ENCODE measurements at places on chromosomes 16 and 17.
A peak's percentile ranks its signal among the peaks of the same experiment; 100 is the strongest.

DNA sequence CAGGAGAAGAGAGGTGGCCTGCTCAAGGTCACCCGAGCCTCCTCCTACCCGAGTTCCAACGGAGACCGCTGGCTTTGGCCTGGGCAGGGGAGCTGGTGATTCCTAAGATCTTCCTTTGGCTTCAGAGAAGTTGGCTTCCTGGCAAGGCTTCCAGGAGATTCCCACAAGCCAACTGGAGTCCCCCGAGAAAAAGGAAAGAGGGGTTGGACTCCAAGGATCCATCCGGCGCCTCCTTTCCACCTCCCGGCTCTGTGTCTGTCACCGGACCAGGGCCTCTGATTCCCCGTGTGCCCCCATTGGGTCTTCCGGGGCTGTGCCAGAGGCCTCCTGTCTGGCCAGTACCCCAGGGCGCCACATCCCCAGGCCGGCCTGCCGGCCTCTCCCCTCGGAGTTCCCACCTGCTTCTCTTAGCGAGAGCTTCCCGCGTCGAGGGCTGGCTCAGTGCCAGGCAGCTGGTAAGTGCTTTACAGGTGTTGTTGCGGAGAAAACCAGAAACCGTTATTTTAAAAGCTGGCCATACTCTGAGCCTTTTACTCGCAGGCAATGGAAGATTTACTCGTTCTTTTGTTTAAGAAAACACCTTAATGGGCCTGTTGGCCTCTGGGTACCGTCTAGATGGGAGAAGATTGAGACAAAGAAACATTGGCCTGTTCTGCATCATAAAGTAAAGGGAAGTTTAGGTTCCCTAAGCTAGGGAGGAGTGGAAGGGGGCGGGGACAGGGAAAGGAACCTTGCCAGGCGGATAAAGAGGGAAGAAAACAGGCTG is 258.4 kb upstream of the SDK2 start:
- H3K36me3 ChIP-seq = peaks cover 1% of the 10 kb centered on the region
- H3K27ac ChIP-seq = no peak overlapping the region
- peak overlapping the region; percentile 76 for H3K4me3 ChIP-seq
- peaks cover 7% of the 10 kb centered on the region for H3K4me1 ChIP-seq
- DNase-seq = no peak

- peaks cover 26% of the 10 kb centered on the region for H3K4me1 ChIP-seq
- H3K27me3 ChIP-seq = no peaks in the 10 kb centered on the region
- H3K36me3 ChIP-seq = peaks cover 1% of the 10 kb centered on the region
- H3K27ac ChIP-seq = peak overlapping the region; percentile 91
- DNase-seq = no peak
- H3K4me3 ChIP-seq = no peak overlapping the region
Observed at GRCh38 chr17:80845069-80845862, 146.4 kb upstream of the CHMP6 start.

- H3K4me1 ChIP-seq = no peaks in the 10 kb centered on the region
- H3K27me3 ChIP-seq = peaks cover 11% of the 10 kb centered on the region
- no peak overlapping the region for H3K27ac ChIP-seq
- H3K36me3 ChIP-seq = no peaks in the 10 kb centered on the region
- no peak overlapping the region for H3K4me3 ChIP-seq
Observed at GRCh38 chr16:2827831-2828520, 2.1 kb upstream of the ZG16B start.

DNA sequence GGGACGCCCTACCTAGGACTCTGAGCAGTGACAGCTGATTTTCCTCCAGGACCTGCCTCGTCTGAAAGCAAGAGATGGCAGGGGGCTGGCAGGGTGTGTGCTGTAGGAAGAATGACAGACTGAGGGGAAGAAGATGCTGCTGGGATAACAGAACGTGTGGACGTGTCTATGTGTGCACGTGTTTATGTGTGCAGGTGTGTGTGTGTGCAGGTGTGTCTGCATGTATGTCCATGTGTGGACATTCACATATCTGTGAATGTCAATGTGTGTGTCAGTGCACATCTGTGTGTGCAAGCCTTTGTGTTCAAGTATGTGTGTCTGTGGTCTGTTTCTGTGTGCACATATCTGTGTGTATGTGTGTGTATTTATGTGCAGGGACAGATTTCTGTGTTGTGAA is 132.5 kb downstream of the SDK2 start:
- H3K27me3 ChIP-seq = peaks cover 45% of the 10 kb centered on the region
- no peak for DNase-seq
- H3K4me1 ChIP-seq = no peaks in the 10 kb centered on the region
- no peak overlapping the region for H3K27ac ChIP-seq

DNA sequence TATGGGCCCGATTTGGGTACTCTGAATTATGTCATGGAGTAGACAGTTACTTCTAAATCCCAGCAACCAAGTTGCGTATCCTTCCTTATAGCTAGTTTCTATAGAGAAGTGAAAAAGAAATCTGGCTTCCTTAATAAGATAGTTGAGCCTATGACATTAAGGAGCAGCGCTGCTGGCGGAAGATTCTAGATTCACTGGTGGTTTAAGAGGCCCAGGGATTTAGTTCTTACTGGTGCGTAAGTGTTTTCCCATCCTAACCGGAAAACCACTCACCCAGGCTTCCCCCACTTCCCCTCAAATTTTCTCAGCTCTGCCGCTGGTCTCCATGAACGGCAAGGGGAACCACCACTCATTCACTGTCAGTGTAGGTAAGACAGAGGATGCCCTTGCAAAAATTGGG is 230.4 kb downstream of the CPPED1 start:
- no peaks in the 10 kb centered on the region for H3K4me1 ChIP-seq
- peaks cover 4% of the 10 kb centered on the region for H3K36me3 ChIP-seq
- no peak overlapping the region for H3K4me3 ChIP-seq
- peaks cover 2% of the 10 kb centered on the region for H3K27me3 ChIP-seq
- H3K27ac ChIP-seq = no peak overlapping the region

GRCh38 chr17:42111871-42112551 is 503 bp downstream of the DHX58 start:
- peaks cover 53% of the 10 kb centered on the region for H3K4me1 ChIP-seq
- peaks cover 26% of the 10 kb centered on the region for H3K36me3 ChIP-seq
- H3K27ac ChIP-seq = peak overlapping the region; percentile 97
- H3K4me3 ChIP-seq = peak overlapping the region; percentile 87
- no peaks in the 10 kb centered on the region for H3K27me3 ChIP-seq
- DNase-seq = no peak

DNA sequence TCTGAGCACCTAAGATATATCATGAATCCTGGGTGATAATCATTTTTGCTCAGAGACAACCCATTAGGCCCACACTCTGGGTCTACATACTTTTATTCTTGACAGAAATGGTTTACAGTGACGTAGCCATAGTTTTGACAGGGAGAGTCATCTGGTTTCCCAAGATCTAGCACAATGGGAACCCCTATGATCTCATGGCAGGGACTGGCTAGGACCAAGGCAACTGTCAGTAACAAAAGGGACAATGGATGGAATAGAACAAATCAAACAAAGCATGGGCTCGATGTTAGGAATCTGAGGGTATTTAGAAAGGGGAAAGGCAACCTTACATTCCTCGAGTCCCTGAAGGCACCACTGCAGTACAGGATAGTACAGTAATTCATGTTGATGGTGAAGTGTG is 20.5 kb downstream of the CFAP97D1 start:
- no peaks in the 10 kb centered on the region for H3K4me1 ChIP-seq
- no peak for DNase-seq
- H3K36me3 ChIP-seq = no peaks in the 10 kb centered on the region
- no peak overlapping the region for H3K27ac ChIP-seq
- H3K27me3 ChIP-seq = peaks cover 63% of the 10 kb centered on the region

All from central memory CD8-positive, alpha-beta T cell (primary cell).